ENCODE measurements at places on chromosomes 13 and 19. TPM values are rescaled to one million over a fixed set of nuclear protein-coding genes. Genes with fewer than 3 reads are reported as not detected.
A peak's percentile ranks its signal among the peaks of the same experiment; 100 is the strongest.

The ZNF763 gene
- polyA plus RNA-seq, result 4.4 TPM

- no peak for DNase-seq
These were observed 121.5 kb upstream of the SLC10A2 start for GRCh38 chr13:103187721-103188156.

GRCh38 chr13:25494698-25495411 lies 123.1 kb downstream of the ATP8A2 start:
- no peak for DNase-seq

- DNase-seq, result peak; percentile 6
These were observed 28.1 kb upstream of the SIAH3 start for GRCh38 chr13:45879666-45880065.

DNA sequence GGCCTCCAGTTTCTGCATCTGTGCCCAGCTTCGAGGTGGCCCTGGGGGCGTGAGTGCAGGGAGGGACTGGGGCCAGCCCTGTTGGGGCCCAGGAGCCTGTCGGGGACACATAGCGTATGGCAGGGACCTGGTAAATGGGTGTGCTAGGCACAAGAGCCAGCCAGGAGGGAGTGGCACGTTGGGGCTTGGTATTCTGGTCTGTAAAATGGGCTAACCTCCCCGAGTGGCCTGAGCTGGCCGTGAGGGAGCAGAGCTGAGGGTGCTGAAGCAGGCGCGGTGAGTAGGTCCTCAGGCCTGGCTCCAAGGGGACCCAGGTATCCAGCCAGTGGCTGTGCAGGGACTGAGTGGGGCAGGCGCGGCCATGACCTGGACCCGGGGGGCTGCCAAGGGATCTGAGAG lies 4.3 kb downstream of the PTOV1 start:
- no peak for DNase-seq

DNA sequence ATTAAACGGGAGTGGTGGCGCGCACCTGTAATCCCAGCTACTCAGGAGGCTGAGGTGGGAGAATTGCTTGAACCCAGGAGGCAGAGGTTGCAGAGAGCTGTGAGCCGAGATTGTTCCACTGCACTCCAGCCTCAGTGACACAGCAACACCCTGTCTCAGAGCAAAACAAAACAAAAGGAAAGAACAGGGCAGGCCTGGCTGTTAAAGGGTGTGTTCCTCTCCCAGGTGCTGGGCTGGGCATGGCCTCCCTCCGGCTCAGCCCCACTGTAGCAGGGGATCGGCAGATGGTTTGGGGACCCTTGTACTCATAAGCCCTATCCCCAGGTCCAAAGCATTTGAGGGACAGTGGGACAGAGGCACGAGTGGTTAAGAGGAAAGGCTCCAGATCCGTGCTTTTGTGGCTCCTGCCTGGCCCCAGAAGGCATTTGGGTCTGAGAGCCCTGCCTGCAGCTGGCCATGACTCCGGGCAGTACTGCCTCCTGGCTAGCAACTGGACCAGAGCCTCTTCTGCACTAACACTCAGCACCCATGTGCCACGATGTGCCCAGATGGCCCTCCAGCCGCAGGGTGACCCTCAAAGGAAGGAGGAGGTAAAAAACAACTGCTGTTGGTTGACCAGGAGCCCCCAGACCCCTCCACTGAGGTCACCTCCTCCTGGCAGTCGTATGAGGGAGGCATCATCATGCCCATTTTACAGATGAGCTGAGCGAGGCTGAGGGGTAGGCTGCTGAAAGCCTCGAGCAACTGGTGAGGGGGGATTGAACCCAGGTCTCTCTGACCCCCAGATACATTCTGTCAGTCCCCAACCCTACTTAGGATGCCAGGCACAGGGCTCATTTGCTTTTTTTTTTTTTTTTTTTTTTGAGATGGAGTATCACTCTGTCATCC lies 10.0 kb downstream of the RFX1 start:
- no peak for DNase-seq

Measured in large intestine (tissue), 12 donors.